ENCODE measurements at places on chromosomes 6 and 20.

DNA sequence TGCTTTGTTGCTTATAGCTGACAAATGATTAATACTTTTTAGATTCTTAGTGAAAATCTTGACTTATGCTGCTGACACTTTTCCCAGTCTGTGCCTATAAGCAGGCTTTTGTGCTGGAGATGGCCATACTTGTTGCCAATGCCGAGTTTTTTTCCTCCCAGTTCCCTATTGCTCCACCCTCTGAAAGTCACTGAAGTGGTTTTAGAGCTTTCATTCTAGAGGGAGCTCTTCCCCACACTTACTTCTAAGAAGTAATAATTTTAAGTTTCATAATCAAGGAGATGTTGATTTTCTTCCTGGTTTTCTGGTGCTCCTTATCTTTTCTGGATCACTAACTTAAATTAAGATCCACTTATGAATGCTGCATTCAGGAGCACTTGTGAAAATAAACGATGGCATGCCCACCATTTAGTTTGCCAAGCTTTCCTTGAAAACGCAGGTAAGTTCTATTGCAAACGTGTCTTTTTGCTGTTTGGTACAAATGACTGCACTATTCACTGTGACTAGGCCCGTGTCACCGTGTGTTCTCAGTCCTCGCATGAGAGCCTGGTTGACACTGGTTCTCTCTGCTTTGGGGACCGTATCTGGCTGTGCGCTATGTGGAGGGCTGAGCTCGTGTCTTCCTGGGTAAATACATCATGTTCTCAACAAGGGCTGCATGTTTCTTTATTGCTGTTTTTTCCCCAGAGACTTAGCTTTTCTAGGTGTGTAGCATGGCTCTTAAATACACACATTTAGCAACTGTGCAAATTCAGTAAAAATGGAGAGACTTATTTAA lies 50.2 kb downstream of the GFRA4 start:
- no peak for DNase-seq

DNA sequence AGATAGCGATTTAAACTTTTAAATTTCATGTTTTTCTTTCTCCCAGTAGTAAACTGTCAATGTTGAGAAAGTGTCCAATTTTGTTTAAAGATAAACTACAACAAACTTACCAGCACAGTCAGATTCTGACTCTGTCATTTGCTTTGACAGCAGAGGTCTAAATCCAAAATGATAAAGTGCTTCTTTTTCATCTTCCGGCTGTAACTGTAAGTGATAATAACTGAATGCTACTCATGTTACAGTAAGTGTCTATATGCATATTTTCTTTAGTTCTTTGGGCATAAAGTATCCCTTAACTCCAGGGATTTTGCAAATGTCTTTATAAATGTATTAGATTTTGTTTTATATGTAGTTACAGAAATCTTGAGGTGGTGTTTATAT lies 610.4 kb downstream of the RFPL4B start:
- DNase-seq, result no peak

DNA sequence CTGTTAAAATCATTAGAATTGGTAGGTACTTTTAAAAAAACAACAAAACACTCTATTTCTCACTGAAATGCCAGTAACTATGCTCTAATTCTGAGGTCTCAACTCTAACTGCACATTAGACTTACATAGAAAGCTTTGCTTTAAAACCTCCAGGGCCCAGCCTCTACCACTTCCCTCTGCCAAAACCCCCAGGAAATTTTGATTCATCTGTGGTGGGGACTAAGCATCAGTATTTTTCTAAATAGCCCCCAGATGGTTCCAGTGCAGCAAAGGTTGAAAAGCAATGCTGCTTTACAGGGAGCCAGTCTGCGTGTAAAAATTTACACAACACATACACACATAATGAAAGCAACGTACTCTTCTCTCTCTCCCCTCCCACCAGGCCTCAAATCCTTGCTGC lies 3.8 kb downstream of the TBC1D32 start:
- DNase-seq, result no peak

DNA sequence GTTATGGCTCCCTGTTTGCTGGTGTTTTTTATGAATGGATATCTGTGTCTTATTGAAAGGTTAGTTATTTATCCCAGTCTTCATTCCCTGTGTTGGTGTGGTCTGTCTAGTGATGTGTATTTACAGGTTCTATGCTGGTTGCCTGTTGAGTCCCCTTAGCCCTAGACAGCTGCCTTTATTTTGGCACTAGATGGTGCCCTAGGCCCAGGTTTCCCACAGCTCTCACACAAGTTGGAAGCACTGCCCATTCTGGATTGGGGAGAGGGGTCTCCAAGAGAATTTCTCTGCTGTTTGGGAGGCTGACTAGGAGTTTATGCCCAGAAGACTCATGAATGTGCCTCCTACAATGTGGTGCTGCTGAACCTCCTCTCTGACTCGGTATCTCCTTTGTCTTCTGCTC lies 12.4 kb downstream of the GRM1 start:
- no peak for DNase-seq

DNA sequence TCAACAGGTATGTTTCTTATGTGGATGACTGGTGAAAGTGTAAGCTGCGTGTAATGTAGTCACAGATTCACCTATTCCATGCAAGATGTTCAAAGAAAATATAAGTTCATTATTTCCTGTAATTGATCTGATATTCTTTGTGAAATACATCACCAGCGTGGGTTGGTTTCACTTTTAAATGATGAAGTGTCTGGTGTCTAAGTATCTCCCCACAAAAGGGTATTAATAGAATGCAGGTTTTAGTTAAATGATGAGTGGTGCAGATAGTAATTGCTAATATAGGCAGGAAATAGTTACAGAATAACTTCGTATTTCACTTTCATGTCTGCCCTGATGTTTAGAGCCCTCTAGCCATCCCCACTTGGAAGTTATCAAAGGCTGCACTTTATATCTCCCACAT lies 22.2 kb downstream of the PGBD1 start:
- DNase-seq, result no peak

DNA sequence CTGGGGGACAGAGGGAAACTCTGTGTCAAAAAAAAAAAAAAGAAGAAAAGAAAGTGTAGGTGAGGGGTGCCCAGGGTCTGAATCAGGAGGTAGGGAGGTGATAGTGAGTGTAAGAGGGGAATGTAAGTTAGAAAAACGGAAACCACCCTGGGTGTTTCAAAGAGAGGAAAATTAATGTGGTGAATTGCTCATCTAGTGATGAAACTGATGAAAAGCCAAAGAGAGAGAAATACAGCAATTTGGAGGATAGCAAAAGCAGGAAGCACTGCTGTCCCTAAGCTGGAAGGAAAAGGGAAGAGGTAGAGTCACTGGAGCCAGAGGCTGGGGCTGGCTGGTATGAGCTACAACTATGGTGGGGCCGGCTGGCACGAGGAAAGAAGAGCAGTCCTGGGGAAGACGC lies 85.0 kb upstream of the CEP85L start:
- no peak for DNase-seq

DNA sequence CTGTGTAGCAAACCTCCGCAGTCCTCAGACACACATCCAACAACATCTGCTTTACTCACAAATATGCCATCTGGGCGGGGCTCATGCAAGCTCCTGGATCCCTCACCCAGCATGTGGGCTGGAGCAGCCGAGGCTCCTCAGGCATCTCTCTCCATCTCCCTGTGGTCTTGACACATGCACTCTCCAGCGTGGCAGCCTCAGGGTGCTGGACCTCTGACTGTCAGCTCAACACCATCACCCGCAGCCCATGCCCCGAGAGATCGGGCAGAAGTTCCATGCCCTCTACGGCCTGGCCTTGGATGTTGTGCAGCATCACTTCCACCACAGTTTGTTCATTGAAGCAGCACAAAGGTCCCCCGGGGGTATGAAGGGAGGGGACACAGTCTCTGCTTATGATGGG lies 32.6 kb upstream of the CD93 start:
- no peak for DNase-seq

GRCh38 chr20:31594558-31595379 lies 10.3 kb upstream of the ID1 start:
- DNase-seq, result no peak

GRCh38 chr20:53088786-53089185 lies 116.6 kb downstream of the TSHZ2 start:
- no peak for DNase-seq

DNA sequence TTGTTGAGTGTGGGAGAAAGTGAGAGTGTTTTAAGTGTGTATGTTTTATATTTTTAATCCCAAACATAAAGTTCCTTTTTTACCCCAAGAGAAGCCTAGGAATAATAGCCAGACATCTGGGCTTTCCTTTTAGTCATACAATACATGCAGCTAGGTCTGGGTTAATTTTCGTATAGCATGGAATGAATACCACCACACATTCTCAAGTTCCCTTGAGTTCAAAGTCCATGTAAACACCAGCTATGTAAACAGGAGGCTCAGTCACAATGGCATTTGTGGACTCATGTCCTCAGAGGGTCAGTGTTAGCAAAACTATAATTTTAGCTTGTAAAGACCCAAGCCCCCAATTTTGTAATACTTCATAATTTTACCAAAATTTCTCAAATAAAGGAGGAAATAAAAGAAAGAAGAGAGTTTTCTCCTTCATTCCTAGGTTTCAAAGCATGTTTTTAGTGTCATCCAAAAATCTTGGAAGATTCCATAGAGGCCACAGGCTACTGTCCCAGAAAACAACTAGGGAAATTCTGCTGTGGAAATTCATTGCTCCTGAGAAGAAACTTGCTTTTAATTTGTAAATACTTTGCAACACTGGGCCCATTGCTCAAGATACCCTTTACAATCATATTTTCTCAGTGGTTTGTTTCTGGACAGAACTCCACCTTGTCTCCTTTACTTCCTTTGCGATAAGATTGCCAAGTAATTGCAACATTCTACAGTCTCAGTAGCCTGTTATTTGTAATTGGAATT lies 671.2 kb downstream of the COL12A1 start:
- no peak for DNase-seq

- DNase-seq, result peak; percentile 42
Observed at GRCh38 chr20:62929051-62929538, 2.8 kb upstream of the DIDO1 start.

DNA sequence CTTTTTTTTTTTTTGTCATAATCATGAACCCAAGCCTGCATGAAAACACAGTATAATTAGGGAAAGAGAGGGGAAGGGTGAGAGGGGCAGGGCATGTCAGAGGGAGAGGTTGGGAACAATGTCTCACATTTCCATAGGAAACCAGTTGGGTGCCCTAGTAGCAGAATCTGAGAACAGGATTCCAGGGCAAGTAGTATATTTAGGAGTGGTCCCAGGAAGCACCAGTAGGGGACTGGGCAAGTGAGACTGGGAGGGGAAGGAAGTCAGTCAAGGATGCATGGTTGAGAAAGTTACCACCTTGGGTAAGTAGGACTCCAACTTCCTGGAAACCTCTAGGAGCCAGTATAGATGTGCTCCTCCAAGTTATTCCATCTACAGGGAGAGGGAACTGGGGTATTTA lies 88.6 kb upstream of the MAFB start:
- DNase-seq, result no peak

- DNase-seq, result no peak
Observed at GRCh38 chr20:25254986-25255680, 7.2 kb downstream of the PYGB start.

DNA sequence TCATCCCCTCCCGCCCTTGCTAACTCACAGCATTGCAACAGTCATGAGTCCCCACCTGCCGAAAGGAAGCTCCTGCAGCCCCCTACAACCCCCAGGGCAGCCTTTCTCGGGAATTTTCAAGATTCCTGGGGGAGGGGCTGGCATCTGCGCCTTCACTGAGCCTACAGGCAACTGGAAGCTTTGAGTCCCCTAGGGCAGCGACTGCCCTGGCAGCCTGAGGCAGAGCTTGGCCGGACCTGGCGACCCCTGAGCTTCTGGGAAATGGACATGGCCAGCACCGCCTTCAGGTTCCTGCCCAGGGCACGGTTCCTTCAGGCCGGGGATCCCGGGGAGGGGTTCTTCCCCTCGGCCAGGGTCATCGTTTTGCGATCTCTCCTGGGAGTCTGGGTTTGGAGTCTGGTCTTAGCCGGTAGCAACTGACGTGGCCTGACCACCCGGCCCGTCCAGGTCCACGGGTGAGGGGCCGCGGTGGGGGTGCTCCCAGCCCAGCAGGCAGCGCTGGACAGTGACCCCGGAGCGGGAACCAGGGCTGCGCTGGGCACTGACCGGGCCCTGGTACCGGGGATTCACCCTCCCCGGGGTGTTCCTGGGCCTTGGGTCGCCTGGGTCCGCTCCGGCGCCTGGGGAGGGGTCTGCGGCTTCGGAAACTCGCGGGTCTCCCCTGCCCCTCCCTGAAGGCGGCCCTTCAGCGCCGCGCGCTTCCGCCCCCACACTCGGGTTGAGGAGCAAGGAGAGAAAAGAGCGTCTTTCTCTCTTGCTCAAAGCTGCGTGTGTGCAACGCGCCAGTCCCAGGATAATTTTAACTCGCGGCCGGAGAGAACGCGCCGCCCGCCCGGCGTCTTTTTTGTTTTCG lies 593 bp upstream of the COL9A3 start:
- no peak for DNase-seq

- DNase-seq, result no peak
Observed at GRCh38 chr6:35238843-35239289, 20.7 kb upstream of the ZNF76 start.

DNA sequence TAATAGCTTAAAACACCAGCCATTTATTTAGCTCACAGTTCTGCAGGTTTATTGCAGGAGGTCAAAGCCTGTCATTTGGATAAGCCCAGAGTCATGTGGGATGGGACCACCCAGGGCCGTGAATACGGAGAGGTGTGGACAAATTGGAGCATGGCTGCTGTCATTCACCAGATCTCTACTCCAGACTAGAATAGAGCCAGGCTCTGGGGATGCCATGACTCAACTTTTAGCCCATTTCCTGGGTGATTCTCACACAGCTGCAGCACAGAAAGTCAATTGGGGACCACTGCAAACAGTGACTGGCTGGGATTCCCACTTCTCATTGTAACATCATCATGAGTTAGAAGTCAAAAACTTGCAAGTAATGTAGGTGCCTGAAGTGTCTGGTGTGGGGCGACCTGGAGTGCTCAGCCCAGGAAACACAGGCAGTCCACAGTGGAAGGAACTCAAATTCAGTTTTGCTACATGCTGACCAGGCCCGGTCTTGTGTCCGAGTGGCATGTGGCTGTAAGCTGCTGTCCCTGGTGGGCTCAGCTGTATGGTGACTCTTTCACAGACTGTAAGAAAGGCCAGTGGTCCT lies 174.3 kb downstream of the SCP2D1 start:
- no peak for DNase-seq

DNA sequence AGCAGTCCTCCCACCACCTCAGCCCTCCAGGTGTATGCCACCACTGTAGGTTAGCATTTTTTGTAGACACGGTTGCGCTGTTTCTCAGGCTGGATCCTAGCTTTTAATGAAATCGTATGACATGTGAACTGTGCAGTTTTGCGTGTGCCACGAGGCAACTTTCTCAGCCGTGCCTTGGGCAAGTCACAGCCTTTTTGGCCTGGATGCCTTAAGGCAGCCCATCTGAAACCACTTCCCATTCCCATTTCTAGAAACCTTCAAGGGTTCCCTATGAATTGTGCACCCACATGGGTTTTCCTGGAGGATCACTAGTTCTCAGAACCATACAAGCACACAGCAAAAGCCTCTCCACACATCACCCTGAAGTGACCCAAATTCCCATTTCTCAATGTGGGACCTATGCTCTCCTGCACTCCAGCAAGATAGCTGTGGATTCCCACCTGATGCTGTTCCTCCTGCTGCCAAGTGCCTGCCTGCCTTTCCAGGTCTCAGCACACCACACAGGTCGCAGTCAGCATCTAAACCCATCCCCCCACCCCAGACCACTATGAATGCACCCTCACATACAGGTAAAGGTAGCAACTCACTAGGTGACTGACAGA lies 28.9 kb downstream of the SNX5 start:
- no peak for DNase-seq

All from naive thymus-derived CD8-positive, alpha-beta T cell (primary cell).